ENCODE measurements at places on chromosomes 12 and 14. TPM values are rescaled to one million over a fixed set of nuclear protein-coding genes. Genes with fewer than 3 reads are reported as not detected.

CEBPE gene
- total RNA-seq, result not detected

KRT77 gene
- total RNA-seq, result not detected

GZMH gene
- not detected for total RNA-seq

KRT7 gene
- 3.1 TPM for total RNA-seq

STXBP6 gene
- total RNA-seq, result 24.5 TPM

SLCO1B3 gene
- total RNA-seq, result not detected

LRRC9 gene
- total RNA-seq, result 0.08 TPM

KRT8 gene
- 0.16 TPM for total RNA-seq

GPD1 gene
- total RNA-seq, result 54.1 TPM

RDH11 gene
- total RNA-seq, result 105 TPM

GLI1 gene
- 0.56 TPM for total RNA-seq

KIF26A gene
- not detected for total RNA-seq

COPS7A gene
- total RNA-seq, result 125 TPM

MYL2 gene
- total RNA-seq, result 24.6 TPM

DENND5B gene
- total RNA-seq, result 22.9 TPM
